COLO829 (cell line): ENCODE measurements at places on chromosomes 3 and 15.

- no peak for DNase-seq
These were observed 234.4 kb downstream of the UNC13C start for GRCh38 chr15:54212635-54213034.

DNA sequence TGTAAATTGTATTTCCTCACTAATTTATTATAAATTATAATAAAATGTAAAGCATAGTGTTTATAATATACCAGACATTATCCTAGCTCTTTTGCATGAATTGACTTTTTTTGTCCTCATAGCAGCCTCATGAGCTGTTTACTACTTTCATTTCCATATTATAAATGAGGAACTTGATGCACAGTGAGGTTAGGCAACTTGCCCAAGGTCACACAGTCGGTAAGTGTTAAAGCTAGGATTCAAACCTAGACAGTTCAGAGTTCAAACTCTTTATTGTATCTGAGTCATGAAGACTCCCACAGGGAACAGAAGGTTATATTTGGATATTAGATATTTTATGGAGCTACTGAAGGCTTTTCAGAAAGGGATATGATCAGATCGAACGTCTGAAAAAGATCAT lies 322.2 kb upstream of the SATB1 start:
- no peak for DNase-seq

DNA sequence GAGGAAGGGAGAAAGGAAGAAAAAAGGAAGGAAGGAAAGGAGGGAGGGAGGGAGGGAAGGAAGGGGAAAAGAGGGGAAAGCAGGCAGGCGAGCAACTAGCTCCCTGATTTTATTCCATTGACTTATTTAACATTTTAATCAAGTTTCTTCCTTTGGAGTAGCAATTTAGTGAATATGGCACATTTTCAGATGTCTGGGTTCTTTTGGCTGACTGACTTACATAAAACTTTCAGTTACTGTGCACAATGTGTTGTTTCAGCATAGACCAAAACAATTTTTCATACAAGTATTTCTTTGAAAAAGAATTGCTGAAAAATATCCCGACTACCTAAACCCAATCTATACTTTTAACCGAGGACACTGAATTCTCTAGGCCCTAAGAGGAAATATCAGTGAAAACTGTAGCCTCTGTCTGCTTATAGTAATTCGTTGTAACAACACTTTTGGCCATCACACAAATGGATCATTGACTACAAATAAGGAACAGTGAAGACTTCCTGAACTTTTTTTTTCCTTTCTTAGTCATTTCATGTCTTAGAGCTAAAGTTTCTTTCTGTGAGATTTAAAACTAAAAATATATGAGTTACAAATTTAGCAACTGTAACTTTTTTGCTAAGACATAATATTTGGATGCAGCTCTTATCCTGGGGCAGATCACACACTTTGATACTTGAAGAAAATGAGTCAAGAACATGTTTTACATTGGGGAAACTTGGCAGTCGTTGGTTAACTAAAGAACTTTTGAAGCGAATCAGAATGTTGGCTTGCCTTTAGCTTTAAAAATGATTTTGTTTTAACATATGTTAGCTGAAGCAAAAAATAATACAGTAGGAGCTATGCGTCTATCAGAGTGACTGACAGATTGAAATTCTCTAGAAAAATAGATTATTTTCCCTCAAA lies 79.6 kb downstream of the SOX2 start:
- DNase-seq, result no peak

DNA sequence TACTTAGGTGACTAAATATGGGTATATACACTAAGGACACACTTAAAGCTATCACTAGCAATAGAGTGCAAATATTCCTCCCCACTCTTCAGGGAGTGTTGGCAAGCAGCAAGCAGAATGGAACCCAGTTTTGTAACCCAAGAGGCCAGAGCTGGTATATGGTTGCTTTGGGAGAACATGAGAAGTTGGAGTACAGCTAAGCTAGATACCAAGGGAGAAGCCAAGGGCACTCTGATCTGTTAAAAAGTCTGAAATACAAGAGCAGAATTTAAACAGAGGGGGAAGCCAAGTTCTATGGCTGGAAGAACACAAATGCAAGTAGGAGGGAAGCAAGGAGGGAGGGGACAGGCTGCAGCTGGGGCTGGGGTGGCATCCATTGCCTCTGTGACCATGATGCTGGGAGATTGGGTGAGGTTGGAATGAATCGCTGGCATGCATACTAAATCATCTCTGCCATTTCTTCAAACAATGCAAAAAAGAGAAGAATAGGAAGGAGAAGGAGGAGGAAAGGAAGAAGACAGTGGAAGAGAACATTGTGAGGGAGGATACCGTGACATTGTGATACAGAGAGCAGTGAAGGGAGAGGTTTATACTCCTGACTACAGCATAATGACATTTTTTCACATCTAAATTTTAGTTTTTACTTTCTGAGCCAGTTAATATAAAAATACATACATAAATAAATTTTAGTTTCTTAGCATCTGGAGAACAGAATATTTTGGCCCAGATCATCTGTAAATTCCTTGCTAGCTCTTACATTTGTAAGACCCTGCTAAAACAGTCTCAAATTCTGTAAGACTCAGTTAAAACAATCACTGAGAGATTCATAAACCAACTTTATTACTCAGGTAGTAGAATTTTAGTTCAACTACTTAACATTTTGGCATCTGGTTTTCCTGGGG lies 9.0 kb upstream of the ANXA2 start:
- no peak for DNase-seq

- peak; percentile 69 for DNase-seq
These were observed 74.2 kb upstream of the POU1F1 start for GRCh38 chr3:87350367-87351199.

- DNase-seq, result peak; percentile 58
These were observed 48.3 kb downstream of the SST start for GRCh38 chr3:187621881-187622280.

DNA sequence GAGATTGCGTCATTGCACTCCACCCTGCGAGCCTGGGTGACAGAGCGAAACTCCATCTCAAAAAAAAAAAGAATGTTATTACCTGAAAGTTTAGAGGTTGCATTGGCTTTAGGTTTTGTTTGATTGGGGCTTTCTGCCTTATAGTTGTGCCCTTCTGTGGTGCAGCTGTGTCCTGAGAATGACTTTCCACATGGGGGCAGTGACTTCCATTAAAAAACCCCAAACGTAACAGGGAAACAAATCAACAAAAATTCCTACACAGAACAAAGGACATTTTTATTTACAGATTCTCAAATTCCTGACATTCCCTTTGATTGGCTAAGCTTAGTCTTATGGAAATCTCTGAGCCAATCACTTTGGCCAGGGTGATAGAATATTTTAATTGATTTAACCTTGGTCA lies 154.1 kb upstream of the GPR149 start:
- DNase-seq, result no peak

GRCh38 chr15:52069559-52069958 lies 43.0 kb downstream of the BCL2L10 start:
- no peak for DNase-seq

GRCh38 chr15:99371180-99372103 lies 120.2 kb downstream of the LRRC28 start:
- no peak for DNase-seq

- no peak for DNase-seq
These were observed 122.0 kb upstream of the MELTF start for GRCh38 chr3:197151580-197151979.

DNA sequence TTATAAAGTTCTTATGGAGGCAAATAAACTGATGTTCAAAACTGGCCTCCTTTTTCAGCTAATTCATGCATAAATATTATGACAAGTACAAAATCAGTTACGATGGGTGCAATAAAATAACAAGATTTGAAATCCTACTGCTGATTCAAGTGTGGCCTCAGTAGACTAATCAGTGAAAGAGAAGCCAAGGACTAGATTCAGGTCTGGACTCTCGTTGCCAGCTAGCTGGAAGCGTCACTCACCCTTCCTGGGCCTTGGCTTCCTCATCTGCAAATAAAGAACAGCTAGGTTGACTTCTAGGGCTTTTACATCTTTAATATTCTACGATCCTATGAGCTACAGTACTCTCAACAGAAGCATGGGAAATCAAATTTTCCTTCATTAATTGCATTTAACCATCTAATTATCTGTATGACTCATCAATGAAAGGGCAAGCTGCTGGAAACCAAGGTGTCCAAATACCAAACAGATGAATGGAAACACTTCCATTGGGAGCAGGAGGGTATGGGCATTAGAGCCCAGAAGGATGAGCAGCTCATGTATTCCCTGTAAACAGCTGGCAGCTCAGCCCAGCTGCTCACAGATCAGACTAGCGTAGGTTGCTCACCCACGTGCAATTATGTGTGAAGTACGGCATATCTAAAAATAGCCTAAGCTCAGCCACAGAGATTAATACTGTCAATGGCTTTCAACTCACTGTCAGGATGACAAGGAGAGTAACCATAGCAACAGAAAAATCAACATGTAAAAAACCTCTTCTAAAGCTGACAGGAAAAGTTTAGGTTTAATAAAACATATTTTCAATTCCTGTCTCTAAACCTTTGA lies 294.8 kb downstream of the PLCL2 start:
- no peak for DNase-seq

- no peak for DNase-seq
These were observed 196.8 kb downstream of the STT3B start for GRCh38 chr3:31729573-31729972.

- no peak for DNase-seq
These were observed 37.0 kb downstream of the HDGFL3 start for GRCh38 chr15:83170474-83171165.

DNA sequence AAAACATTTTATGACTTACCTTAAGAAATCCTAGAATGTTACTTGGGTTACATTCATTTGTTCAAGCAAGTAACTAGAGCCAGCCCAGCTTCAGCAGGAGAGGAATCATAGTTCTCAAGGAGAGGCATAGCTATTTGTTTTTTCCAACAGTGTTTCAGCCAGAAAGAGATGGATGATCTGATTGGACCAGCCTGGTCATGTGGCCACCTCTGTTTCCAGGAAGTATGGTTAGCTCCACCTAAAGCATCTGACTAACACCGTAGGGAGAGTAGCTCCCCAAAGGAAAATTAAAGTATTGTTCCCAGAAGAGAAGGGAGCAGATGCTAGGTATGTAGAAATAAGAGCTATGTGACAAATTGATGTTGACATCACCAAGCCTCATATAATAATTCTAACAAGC lies 417.1 kb downstream of the TAFA4 start:
- no peak for DNase-seq

DNA sequence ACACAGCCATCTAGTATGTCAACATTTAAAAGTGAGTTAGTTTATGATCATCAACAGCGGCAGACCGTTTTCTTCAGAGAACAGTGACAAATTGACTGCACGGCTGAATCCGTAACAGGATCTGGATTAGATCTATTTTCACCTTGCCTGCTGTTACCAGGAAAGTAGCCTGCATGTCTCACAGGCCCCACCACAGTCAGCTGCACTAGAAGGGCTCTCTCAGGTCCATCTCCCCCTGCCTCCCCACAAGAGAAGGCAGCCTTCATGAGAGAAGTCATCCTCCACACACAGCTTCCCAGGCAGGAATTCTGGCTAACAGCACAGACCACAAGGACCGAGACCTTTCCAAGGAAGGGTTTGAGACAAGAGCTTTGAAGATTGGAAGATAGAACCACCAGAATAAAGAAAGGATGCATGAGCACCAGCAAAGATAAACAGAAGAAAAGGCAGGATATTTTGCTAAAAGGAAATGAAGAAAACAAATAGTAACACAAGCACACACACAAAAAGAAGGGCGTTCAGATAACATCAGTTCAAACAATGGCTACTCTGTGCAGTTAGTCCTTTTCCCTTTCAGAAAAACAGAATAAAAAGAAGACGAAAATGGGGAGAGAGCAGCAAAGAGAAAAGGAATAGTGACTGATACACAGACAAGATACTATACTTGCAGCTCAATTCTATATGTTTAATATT lies 127.5 kb downstream of the SNRK start:
- DNase-seq, result peak; percentile 51

GRCh38 chr15:70775160-70775559 lies 11.8 kb upstream of the UACA start:
- DNase-seq, result no peak

GRCh38 chr3:46714728-46715506 lies 2.8 kb downstream of the PRSS50 start:
- DNase-seq, result no peak

DNA sequence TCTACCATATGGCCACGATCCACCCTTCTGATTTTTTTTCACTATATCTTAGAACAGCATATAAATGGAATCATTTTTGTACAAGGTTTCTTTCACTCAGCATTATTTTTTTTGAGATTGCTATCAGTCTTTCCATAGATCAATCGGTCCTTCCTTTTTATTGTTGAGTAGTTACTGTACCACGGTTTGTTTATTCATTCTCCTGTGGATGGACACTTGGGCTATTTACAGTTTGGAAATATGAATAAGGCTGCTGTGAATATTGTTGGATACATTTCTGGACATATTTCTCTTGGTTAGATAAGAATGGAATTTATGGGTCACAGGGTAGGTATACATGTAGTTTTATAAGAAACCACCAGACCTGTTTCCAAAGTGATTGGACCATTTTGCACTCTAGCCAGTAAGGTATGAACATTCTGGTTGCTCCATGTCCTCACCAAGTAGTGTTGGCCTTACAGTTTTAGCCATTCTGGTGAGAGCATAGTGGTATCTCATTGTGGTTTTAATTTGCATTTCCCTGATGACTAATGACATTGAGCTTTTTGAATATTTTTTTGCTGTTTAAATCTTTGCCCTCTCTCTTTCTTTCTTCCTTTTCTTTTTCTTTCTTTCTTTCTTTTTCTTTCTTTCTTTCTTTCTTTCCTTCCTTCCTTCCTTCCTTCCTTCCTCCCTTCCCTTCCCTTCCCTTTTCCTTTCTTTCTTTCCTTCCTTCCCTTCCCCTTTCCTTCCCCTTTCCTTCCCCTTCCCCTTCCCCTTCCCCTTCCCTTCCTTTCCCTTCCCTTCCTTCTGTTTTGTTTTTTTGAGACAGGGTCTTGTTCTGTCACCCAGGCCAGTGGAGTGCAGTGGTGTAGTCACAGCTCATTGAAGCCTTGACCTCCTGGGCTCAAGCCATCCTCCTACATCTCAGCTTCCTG lies 49.2 kb downstream of the LRRK1 start:
- peak; percentile 22 for DNase-seq

DNA sequence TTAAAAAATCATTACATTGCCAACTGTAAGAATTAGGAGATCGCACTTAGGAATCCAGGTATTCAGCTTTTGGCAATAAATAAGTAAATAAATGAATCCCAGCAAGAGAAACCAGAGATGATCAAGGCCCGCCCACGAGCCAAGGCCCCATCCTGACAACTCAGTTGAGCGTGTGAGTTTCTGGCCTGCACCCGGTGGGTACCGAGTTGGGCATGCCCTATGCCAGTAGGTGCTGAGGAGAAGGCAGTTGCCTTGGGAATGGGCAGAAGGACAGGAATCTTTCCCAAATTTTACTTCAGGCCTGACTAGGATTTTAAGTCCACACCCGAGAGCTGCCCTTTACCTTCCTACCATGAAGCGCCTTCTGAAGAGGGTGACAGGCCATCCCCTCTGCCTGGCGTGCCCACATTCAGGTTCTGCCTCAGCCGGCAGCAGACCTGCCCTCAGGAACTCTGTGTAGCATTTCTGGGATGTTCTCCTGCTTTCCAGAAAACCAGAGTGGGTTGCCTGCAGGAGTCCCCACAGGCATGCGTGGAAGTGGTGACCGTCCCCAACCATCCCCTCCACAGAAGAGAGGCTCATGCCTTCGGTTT lies 99.3 kb upstream of the ALDH1A3 start:
- no peak for DNase-seq
